ENCODE measurements at places on chromosomes 12 and 14. TPM values are rescaled to one million over a fixed set of nuclear protein-coding genes. Genes with fewer than 3 reads are reported as not detected.

The GRIP1 gene
- 0.26 TPM for total RNA-seq

The CCDC59 gene
- total RNA-seq = 70.4 TPM

The TOMM20L gene
- not detected for total RNA-seq

The NUAK1 gene
- total RNA-seq = 4.6 TPM

The DCN gene
- 586 TPM for total RNA-seq

The SYCP3 gene
- 0.26 TPM for total RNA-seq

The ABCC9 gene
- total RNA-seq = 9.9 TPM

The SAMD15 gene
- total RNA-seq = 0.33 TPM

The CLEC4A gene
- 0.33 TPM for total RNA-seq

The TTC5 gene
- total RNA-seq = 22.0 TPM

The AQP6 gene
- total RNA-seq = 0.17 TPM

The CLEC6A gene
- total RNA-seq = not detected

The KRT80 gene
- 0.17 TPM for total RNA-seq

The RERG gene
- total RNA-seq = 0.26 TPM

The GPR162 gene
- total RNA-seq = 11.8 TPM

The CAPZA3 gene
- not detected for total RNA-seq

The SVOP gene
- total RNA-seq = not detected

The CLMN gene
- 0.83 TPM for total RNA-seq

The GPR135 gene
- 3.0 TPM for total RNA-seq

The P2RX2 gene
- total RNA-seq = not detected

The TMEM229B gene
- 0.77 TPM for total RNA-seq

The CISTR gene
- not detected for total RNA-seq

The TAC3 gene
- total RNA-seq = 0.17 TPM

The C12orf60 gene
- total RNA-seq = 1.5 TPM

The ANKRD33 gene
- total RNA-seq = under 0.01 TPM

The FITM1 gene
- under 0.01 TPM for total RNA-seq

The CMA1 gene
- not detected for total RNA-seq

The CMKLR1 gene
- under 0.01 TPM for total RNA-seq

The FLRT2 gene
- 14.5 TPM for total RNA-seq

The AKT1 gene
- total RNA-seq = 127 TPM

The MAP3K9 gene
- 0.17 TPM for total RNA-seq

The PCED1B gene
- total RNA-seq = 0.33 TPM

The KRT76 gene
- not detected for total RNA-seq

The NYNRIN gene
- 8.2 TPM for total RNA-seq

The CLEC1B gene
- not detected for total RNA-seq

The KRT82 gene
- not detected for total RNA-seq

The NUBPL gene
- total RNA-seq = 10.0 TPM

The RAB15 gene
- total RNA-seq = 3.6 TPM

Data from fibroblast of lung (primary cell).